HTR-8/SVneo (cell line): ENCODE measurements at places on chromosomes 3 and 15.

DNA sequence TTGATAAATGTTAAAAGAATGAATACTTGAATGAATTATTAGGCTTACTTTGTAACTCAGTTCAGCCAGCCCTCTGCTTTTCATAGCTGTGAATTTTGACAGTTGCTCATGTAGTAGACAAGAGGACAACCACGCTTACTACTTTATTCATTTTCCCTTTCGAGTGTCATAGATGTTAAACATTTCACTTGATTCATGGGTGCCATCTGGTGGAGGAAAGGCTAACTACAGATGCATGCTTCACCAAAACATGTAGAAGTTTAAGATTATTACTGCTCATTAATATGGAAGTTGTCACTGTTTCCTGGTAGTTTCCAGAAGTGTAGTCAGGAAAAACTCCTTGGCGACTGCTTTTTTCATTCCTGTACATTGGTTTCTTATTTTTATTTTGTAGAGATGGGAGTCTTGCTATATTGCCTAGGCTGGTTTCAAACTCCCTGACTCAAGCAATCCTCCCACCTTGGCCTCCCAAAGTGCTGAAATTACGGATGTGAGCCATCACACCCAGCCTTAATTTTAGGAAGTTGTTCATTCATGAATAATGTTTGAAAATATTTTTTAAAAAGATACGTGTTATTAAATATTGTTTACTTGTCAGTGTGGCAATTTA is 163.2 kb downstream of the B3GALNT1 start:
- DNase-seq: peak; percentile 43

- no peak for DNase-seq
These were observed 43.8 kb downstream of the FRMD4B start for GRCh38 chr3:69342074-69342473.

DNA sequence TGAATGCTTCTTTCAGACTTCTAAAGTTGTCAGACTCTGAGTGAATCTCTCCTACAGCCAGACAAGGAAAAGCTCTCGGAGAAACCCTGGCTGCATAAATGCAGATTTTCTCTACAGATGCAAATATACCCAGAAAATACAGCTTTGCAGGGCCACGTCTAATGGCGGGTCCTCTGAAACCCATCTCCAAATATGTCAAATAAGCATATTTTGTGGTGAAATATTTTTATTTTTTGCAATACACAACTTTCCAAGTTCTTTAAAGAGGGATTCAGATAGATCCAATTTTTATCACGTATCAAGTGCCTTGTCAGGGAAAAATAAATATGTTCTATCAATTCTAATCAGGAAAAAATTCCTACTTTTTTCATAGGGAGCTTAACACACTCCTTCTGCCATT is 229.4 kb downstream of the SI start:
- DNase-seq: no peak

DNA sequence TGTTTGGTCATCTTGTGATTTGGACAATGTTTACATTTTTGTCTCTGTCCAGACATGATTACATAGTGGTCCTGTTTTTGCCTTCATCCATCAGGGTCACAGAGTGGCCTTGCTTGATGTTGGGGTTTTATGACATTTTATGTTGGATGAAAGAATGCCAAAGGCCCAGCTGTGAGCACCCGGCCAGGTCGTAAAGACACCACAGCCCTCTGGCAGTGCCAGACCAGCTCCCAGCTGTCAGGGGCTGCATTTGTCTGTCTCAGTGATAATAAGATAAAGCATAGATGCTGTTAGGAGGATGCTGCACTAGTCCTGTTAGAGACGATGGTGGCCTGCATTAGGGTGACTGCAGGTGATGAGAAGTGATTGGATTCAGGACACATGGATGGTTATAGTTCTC is 117.5 kb downstream of the FAM174B start:
- no peak for DNase-seq

- no peak for DNase-seq
These were observed 64.9 kb upstream of the ZBTB20 start for GRCh38 chr3:115211810-115212492.

GRCh38 chr3:117355566-117355965 is 646.0 kb downstream of the TUSC7 start:
- DNase-seq: no peak

DNA sequence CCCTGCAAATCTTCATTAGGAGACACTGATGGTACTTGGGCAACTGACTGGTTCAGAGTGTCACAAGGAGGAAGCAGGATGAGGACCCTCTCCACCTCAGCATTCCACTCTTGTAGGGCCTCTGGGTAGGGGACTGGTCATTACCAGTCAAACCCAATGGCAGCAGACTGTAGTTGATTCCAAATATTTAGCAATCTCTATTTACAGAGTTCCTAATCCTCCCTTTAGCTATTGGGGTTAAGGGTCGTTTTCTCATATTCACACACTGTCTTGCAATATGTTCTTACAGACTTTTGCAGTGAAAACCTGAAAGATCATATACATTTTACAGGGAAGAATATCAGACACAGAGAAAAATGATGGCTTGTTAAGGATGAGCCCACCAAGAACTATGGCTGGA is 397.7 kb downstream of the GAP43 start:
- no peak for DNase-seq

DNA sequence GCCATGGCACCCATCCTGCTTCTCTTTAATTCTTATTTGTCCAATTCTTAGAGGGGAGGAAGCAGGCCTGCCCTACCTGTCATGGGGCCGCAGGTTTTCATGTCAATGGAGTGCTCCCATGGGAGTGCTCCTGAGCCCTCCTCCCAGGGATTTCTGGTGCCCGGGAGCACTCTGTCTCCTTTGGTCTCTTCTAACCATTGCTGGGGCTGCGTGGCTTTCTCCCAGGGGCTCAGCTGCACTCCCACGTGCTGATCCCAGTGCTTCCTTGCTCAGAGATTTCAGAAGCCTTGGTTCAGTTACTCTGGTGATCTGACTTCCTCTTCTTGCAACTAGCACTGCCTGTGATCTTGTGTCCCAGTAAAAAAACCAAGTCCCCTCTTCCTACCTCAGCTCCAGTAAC is 68.0 kb upstream of the ARL8B start:
- no peak for DNase-seq

GRCh38 chr3:24435584-24435983 is 59.1 kb downstream of the THRB start:
- DNase-seq: no peak

- no peak for DNase-seq
These were observed 3.1 kb upstream of the LPCAT4 start for GRCh38 chr15:34370129-34370528.

DNA sequence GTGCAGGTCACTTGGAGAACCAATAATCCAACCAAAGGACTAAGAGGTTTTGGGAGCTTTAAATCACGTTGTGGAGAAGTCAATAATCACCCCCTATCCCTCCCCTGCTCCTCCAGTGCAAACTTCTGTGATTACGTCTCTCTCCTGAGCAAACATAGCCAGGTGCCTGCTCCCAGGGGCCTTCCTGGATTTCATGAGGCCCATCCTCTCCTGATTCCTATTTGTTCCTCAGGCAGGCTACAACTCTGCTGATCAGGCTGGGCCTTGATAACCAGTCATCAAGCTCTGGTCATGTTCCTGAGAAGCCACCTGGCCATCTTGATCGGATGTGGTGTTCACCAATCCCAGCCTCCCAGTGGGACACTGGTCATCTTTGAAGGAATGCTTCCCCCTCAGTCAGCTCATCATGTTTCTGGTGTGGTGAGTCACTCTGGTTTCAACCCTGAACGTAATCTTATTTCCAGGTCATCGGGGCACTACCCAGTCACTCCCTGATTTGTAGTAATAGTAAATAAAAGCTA is 2.9 kb upstream of the ZNF710 start:
- peak; percentile 88 for DNase-seq

DNA sequence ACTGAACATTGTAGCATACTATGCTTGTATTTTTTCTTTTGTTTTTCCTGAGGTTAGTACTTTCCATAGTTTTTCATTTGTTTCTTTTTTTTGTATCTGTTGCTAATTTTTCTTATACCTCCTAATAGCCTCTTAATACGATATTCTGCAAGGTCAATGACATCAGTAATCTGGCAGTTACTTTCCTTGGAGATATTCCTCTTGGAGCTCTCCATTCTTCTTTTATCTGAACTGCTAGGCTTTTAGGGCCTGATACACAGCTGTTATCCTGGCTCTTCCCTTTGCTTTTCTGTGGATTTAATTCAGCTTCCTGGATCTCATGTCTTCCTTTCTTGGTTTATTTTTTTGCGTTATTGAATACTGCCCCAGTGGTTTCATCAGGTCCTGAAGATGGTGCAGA is 12.9 kb downstream of the ALPK3 start:
- DNase-seq: no peak

- DNase-seq: peak; percentile 39
These were observed 54.2 kb upstream of the ARHGEF3 start for GRCh38 chr3:56855856-56856512.

- DNase-seq: no peak
These were observed 44.5 kb upstream of the KIF23 start for GRCh38 chr15:69369631-69370030.

DNA sequence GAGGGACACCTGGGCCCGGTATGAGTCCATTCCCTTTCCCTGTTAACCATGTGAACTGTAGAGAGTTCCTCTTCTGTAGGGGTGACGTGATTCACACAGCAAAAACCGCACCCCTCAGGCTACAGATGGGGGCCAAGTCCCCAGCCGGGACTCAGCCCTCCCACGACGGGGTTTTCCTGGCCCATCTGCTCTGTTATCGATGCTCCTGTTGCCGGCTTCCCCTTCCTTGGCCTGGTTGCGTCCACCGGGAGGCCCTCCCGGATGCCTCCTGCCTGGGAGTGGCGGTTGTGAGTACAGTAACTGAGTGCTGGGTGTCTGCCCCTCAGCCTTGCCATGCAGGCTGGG is 817 bp upstream of the PLXNA1 start:
- no peak for DNase-seq

GRCh38 chr3:39154280-39155021 is 1.1 kb upstream of the CSRNP1 start:
- no peak for DNase-seq

GRCh38 chr3:149174901-149175300 is 45.5 kb downstream of the HPS3 start:
- no peak for DNase-seq

- DNase-seq: no peak
These were observed 259.3 kb downstream of the ZBTB20 start for GRCh38 chr3:114887806-114888205.

GRCh38 chr3:122773944-122774509 is 19.6 kb downstream of the HSPBAP1 start:
- DNase-seq: no peak

GRCh38 chr3:35616346-35616745 is 23.0 kb upstream of the ARPP21 start:
- no peak for DNase-seq

DNA sequence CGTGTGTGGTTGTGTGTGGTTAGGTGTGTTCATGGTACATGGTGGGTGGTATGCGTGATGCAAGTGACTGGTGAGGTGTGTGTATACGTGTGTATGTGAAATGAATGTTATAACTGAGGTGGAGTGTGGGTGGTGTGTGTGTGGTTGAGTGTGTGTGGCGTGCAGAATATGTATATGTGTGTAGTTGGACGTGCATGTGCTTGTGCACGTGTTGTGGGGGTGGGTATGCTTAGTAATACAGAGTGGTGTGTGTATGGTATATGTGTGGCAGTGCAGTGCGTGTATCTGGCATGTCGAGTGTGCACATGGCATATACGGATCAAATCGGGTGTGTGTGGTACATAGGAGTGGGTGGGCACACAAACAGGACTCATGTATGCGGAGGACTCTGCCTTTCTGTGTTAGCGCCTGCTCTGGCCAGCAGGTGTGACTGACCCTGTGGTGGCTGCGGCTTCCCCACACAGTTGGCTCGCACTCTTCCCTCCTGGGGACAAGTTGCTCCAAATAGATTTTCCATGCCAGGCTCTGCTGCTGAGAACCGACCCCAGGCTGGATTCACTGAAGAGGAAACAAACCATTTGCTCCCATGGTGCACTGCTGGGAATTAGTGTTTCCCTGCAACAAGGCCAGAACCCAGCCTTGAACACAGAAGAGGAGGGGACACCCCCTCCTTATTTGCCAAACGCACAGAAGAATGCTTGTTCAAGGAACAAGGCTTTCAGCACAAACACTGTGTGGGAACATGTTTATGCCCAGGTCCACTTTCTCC is 1.2 kb upstream of the C3orf70 start:
- DNase-seq: no peak

GRCh38 chr15:64267331-64267973 is 88.5 kb downstream of the CSNK1G1 start:
- no peak for DNase-seq

- peak; percentile 30 for DNase-seq
These were observed 101.6 kb downstream of the ZPLD1 start for GRCh38 chr3:102536456-102536855.

- DNase-seq: no peak
These were observed 22.0 kb downstream of the COLQ start for GRCh38 chr3:15499536-15499935.

DNA sequence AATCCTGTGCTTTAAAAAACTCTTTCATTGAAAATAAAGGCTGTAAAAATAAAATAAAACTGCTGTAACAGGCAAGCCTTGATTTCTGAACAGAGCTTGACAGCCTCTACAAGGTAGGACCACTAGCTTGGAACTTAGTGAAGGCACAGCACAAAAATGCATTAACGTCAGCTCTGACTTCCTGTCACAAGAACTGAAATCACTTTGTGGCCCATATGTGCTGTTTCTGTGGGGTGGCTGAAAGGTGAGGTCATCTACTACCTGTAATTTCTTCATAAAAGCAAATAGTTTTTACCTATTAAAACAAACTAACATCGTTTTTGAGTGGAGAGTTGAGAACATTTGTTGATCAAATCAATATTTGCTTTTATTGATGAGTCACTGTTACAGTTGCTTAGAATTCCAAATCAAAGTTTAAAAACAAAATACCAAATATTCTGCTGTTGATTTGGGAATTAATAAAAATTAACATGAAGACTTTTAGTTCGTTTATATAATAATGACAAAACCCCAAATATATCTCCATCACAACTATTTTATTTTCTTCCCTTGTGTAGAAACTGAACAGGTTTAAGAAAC is 1034.1 kb downstream of the MCTP2 start:
- no peak for DNase-seq

- no peak for DNase-seq
These were observed 11.1 kb downstream of the STAG1 start for GRCh38 chr3:136741063-136741462.

GRCh38 chr3:99342383-99342782 is 296.0 kb upstream of the COL8A1 start:
- no peak for DNase-seq

GRCh38 chr3:55795296-55795695 is 308.2 kb upstream of the WNT5A start:
- DNase-seq: no peak

DNA sequence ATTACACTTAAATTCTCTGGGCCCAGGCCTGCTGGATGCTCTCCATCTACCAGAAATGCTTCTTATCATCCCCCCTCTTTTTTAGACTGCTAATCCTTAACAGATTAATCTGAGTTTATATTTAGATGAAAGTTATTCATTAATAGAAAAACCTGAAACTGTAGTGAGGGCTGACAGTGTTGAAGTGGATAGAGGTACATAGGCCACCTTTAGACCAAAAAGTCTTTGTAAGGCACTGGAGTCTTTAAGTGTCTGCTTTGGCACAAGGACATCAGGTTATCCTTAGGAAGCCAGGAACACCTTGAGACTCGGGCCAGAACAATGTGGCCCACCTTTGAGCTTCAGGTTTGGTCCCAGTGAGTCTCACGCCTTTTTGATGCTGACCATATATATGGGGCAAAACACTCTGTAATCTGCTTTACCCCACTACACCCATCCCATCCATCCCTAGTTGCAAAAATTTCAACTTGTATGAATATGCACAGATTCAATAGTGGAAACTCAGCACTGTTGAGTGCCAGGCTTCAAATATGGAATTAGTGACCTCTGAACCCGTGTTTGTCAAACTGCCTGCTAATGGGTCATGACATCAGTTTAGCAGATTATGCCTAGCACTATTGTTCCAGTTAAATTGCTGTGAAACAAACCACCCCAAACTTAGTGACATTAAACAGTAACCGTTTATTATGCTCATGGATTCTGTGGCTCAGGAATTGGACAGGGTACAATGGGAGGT is 44.0 kb downstream of the PDE8A start:
- no peak for DNase-seq
